ENCODE measurements at places on chromosomes 11 and 22. TPM values are rescaled to one million over a fixed set of nuclear protein-coding genes. Genes with fewer than 3 reads are reported as not detected.

GRCh38 chr11:116114198-116114651, 610.0 kb upstream of the CADM1 start:
- DNase-seq = no peak

The CHST1 gene
- not detected for total RNA-seq

DNA sequence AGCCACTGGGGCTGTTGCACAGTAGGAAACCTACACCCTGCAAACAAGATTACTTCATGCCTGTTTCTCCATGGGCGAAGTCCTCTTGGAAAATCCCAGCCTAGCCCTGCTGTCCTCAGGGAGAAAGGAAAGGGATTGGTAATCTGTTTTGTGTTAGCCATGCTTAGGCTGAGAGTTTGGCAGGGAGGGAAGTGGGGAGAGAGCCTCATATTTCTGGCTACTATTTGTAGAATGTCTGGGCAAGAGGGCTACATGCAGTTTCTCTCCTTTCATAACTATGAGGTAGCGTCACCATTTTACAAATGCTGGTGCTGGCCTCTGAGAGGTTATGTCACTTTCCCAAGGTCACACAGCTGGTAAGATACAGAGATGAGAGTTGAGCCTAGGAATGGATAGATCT, 737 bp upstream of the MFRP start:
- no peak for DNase-seq

DNA sequence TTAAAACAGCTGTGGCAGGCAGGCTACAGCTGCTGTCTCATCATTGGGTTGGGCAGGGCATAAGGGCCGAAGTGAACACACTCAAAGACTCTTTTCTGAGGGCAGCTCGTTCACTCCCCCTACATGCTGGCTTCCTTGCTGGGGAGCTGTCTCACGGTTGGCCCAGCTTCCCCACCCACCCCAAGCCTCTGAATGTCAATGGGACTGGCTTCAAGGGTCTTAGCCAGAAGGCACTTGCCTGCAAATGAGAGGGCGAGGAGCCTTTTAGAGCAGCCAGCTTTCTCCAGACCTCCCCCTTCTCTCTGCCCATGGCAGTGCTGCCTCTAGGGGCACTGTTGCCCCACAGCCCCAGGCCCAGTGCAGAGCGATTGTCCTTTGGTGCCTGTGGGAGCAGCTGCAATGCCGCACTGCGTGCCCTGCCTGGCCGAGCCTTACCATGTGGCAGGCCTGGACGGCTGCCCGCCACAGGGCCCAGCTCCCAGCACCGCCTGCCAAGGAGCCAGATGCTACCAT, 94.7 kb upstream of the RASSF10 start:
- peak; percentile 15 for DNase-seq

The MMP12 gene
- total RNA-seq = not detected

The OR5A1 gene
- total RNA-seq = not detected

The ISX gene
- not detected for total RNA-seq

DNA sequence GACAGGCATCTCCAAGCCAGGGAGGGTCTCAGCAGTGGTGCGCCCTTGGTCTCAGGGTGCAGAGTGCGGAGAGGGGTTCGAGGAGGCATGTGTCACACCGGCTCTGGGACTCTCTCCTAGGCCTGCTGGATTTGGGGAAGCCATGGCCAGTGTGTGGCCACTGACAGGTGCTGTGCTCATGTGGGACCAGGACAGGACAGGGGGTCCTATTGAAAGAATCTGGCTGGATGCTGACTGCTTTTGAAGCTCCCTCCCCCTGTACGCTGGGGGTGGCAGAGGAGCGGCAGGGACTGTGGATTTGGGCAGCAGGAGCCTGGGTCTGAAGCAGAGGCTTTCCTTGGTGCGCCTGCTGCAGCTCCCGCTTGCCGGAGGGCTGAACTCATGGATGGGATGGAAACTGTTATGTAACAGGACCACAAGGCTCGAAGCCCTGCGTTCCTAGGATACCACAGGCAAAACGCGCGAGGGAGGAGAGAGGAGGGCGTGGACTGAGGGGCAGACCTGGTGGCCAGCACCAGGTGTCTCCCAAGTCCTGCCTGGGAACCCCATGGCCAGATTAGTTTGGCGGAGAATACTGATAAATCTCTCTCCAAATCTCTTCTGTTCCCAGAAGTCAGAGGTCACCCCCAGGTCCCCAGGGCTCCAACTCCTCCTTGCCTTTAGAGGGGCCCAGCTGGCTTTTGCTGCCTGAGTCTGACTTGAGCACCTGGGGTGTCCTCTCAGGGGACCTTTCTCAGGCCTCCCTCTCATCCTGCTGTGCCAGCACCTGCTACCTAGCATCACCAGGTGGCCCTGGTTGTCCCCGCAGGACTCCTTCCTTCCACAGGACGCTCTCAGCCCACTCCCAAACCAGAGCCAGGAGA, 13.8 kb upstream of the TEF start:
- DNase-seq = no peak

DNA sequence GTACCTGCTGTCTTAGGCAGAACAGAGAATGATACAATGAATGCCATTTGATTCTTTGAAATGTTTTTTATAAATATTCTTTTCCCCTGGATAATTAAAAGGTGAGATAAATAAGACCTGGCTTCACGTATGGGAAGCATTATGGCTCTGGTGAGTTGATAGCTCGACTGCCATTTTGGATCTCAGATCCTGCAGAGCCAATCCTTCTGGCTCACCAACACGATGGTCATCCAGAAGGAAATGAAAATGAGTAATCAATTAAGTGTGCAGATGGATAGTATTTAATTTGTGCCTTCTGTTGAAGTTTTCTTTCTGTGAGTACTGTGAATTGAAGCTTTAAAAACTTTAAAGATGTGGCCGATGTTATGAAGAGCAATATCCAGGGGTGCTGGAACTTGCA, 2.7 kb downstream of the TNRC6B start:
- DNase-seq = no peak

DNA sequence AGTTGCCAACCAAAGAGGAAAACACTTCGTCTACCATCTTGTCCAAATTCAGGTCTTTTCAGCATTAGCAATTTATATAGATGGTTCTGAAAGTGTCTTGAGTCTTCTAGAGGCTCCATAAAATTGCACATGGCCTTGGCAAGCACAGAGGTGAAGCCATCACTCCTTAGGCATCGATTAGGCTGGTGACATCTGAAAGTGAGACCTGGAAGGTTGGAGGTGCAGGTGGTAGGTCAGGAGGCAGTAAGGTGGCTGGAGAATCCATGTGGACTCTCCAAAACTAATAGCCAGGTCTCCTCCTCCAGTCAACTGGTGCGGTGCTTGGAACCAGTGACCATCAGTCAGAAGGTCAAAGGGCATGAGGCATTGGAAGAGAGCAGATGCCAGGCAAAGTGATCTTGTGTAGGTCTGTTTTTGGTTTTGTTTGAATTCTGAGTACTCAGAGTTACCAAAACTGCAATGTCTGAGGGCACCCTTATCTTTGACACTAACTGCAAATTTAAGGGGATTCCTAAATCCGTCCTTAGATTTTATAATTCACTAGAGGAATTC, 6.6 kb upstream of the APOL2 start:
- no peak for DNase-seq

The TNNI2 gene
- total RNA-seq = 0.92 TPM

The ARFGAP3 gene
- 27.1 TPM for total RNA-seq

The ATM gene
- total RNA-seq = 77.5 TPM

DNA sequence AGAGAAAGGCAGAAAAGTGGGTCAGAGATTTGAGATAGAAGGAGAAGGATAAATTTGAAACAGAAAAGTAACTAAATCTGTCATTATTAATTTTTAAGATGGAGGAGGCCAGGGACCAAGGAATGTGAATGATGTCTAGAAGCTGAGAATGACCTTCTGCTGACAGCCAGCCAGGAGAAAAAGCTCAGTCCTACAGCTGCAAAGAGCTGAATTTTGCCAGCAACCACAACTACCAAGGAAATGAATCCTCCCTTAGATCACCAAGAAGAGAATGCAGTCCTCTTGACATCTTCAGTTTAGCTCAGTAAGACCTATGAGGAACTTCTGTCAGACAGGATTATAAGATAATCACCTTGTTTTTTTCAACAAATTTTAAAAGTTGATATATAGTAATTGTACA, 538.2 kb downstream of the LRRC4C start:
- DNase-seq = no peak

The KCNJ11 gene
- total RNA-seq = 2.4 TPM

The LARGE2 gene
- 1.1 TPM for total RNA-seq

DNA sequence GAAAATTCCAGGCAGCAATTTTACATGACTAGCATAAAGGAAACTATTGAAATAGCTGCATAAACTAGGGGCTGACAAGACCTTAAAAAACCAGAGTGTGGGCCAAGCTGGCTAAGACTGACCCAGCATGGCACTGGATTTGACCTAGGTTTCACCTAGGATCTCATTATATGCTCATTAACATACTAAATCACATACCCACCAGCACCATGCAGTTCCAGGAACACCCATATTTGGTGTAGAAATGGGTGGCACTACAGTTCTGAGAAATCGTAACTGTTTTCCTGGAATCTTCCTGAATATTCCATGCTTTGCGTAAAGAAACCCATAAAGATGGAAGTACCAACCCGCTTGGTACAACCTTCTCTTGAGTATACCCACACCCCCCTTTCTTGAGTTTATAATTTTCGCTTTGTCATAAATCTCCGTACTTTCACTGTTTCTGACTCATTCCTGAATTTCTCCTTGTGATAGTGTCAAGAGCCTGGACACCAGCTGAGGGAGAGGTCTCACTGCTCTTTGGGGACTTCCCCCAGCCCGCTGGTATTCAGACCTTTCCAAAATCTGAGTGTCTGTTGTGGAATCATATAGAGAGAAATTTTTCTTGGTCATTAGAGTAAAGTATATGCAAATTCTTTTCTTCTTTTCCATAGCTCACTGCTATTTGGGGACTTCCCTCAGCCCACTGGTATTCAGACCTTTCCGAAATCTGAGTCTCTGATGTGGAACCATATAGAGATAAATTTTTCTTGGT, 55.1 kb downstream of the MTMR3 start:
- DNase-seq = no peak

The GGT5 gene
- total RNA-seq = not detected

GRCh38 chr11:121417055-121417551, 35.0 kb upstream of the SORL1 start:
- peak; percentile 80 for DNase-seq

GRCh38 chr11:91981995-91982394, 242.6 kb upstream of the FAT3 start:
- DNase-seq = no peak

The DBX1 gene
- total RNA-seq = not detected

DNA sequence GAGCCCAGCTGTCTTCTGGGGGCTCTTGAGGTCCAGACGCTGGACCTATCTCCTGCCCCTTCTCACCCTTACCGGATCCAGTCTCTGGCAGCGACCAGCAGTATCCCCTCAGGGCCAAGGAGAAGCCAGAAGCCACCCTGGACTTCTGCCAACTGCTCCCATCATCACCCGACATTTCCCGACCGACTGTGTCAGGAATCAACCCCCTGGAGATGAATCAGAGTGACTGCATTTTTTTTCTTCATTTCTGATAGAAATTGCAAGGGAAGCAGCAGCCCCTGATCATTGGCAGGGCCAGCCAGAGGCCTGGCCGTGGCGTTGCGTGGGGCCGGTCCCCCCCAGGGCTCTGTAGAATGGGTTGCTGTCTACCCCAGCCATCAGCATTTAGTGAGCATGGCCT, 5.2 kb upstream of the LIF start:
- no peak for DNase-seq

The F2 gene
- not detected for total RNA-seq

GRCh38 chr22:42910221-42910942, 53.3 kb upstream of the ARFGAP3 start:
- DNase-seq = no peak

The KDM4E gene
- total RNA-seq = not detected

Data from activated CD8-positive, alpha-beta T cell treated with anti-CD3 and anti-CD28 coated beads for 36 hours (primary cell).